ENCODE measurements at places on chromosomes 7 and 10.

GRCh38 chr7:38006559-38006958 is 86.1 kb downstream of the EPDR1 start:
- no peak for DNase-seq

GRCh38 chr7:55065079-55065478 is 46.3 kb downstream of the EGFR start:
- no peak for DNase-seq

- no peak for DNase-seq
Measured at GRCh38 chr10:117186832-117187615, 10.3 kb upstream of the KCNK18 start.

GRCh38 chr10:17195083-17195482 is 6.4 kb downstream of the TRDMT1 start:
- DNase-seq = no peak

DNA sequence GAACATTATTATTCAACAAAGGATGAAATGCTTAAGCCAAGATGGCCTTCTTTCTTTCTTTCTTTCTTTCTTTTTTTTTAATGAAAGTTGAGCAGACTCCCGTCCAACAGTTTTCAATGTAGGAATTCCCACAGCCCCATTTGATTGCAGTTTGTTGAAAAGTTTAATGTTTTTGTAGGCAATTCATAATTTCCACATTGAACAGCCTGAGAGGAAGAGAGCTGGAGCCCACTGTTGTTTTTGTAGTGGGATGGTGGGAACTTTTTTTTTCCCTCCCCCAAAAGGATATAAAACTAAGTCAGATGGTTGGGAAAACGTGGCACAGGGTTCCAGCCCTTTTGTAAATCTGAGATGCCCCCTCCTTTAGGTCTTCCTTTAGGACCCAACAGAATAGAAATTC is 86.6 kb downstream of the TCF7L2 start:
- no peak for DNase-seq

DNA sequence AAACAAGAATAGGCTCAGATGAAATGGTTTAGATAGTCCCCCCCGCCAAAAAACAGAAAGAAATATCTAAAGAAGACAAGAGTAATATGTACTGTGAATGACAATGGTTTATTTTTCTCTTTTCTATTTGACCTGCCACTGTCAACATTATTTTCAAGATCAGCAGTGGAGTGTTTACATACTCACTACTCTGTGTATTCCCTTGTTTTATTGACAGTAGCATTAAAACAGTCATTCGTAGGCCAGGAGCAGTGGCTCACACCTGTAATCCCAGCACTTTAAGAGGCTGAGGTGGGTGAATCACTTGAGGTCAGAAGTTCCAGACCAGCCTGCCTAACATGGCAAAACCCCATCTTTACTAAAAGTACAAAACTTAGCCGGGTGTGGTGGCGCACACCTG is 245.3 kb upstream of the SLC26A5 start:
- no peak for DNase-seq

- DNase-seq = peak; percentile 55
Measured at GRCh38 chr7:78226059-78226719, 427.6 kb downstream of the PHTF2 start.

- DNase-seq = no peak
Measured at GRCh38 chr10:11568578-11568977, 42.9 kb downstream of the USP6NL start.

DNA sequence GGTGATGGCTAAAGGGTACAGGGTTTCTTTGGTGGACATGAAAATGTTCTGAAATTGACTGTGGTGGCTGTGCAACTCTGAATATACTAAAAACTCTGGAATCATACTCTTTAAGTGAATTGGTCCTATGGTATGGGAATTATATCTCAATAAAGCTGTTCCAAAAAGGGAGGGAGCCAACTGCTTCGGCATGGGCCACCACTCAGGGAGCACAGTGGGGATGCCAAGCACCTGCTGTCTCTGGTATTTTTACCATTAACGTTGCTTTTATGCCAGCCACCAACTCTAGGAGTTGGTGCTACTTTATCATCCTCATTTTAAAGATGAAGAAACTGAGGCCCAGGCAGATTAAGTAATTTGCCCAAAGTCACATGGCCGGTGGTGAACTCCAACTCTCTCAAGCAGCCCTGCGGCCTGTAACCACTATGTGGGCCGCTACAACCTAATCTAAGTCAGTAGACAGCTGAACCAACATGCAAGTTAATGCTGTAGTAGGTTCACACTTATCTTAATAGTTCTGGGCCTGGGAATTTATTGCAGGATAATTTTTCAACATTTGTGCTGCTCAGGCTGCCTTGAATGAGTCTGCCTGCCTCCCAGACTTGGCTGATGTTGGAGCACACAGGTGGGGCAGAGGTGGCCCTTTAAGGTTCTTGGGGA is 20.8 kb downstream of the SH3PXD2A start:
- no peak for DNase-seq

DNA sequence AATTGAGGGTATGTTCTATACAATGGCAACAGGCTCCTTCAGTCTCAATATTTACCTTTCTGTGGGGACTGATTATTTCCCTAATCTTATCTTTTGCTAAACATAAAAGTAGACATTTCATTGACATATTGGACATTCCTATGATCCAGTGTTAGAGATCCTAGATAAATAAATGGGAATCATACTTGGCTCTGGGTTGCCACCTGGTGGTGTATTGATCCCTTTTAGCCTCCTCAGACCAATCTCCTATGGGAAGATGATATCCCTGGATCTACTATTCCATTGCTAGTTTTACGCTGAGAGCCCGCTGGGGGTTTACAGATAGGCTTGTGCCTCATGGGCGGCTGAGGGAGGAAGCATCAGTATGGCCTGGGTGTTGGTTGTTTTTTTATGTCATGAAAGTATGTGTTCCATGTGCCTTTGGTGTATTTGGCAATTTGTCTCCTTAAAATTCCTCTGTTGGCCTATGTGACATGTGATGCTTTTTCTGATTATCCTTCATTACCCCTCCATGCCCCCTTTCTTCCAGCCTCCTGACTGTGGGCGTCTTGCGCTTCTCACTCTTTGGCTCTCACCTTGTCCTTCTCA is 18.8 kb downstream of the CELF2 start:
- DNase-seq = no peak

DNA sequence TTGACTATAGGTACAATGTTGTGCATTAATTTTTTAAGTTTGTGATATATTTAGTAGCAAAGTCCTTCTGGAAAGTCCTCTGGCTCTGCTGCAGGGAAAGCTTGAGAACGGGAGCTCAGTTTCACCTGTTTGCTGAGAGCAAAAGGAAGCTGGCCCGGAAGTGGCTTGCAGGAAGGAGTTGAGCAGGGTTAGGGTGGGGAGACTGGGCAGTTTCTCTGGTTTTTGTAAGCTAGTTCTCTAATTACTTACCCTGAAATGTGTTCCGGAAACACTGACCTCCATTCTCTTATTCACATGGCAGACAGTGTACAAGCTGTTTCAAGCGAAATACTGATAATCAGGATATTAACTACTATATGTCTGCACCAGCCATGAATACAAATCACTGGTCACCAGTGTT is 22.3 kb downstream of the MAP3K8 start:
- no peak for DNase-seq

- no peak for DNase-seq
Measured at GRCh38 chr10:133401500-133401899, 7.5 kb downstream of the MTG1 start.

DNA sequence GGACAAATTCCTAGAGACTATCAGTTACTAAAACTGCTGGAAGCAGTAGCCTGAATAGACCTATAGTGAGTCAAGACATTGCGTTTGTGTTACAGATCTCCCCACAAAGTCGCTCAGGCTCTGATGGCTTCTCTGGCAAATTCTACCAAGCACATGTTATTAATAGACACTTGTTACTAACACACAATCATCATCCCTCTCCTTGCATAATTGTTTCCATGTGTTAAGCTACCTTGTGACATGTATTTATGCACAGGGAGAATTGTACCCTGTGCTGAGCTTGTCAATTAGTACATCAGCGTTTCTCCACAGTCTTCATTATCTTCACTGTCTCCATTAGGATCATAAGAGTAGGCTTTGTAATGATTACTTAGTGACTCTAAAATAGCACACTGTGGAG is 31.2 kb downstream of the DYNC2I1 start:
- no peak for DNase-seq

All from NCI-H1436 (cell line).